ENCODE measurements at places on chromosomes 3 and 15.

- no peak for DNase-seq
These were observed 1.3 kb upstream of the KLHL40 start for GRCh38 chr3:42683875-42684598.

DNA sequence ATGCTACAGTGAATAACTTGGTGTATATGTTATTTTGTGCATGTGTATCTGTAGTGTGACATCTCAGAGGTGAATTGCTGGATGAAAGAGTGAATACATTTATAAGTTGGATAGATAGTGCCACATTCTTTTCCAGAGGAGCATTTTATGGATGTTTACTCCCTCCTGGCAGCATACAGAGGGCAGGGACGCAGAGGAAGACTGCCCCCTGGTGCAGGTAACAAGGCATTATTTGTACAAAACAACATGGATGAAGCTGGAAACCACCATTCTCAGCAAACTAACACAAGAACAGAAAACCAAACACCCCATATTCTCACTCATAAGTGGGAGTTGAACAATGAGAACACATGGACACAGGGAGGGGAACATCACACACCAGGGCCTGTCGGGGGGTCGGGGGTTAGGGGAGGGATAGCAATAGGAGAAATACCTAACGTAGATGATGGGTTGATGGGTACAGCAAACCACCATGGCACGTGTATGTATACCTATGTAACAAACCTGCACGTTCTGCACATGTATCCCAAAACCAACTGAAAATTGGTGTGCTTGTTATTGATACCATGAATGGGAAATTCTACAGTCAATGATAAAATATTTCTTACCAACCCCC is 57.9 kb upstream of the CTXND1 start:
- DNase-seq: no peak

- DNase-seq: no peak
These were observed 237.5 kb upstream of the ROPN1 start for GRCh38 chr3:124229420-124229819.

DNA sequence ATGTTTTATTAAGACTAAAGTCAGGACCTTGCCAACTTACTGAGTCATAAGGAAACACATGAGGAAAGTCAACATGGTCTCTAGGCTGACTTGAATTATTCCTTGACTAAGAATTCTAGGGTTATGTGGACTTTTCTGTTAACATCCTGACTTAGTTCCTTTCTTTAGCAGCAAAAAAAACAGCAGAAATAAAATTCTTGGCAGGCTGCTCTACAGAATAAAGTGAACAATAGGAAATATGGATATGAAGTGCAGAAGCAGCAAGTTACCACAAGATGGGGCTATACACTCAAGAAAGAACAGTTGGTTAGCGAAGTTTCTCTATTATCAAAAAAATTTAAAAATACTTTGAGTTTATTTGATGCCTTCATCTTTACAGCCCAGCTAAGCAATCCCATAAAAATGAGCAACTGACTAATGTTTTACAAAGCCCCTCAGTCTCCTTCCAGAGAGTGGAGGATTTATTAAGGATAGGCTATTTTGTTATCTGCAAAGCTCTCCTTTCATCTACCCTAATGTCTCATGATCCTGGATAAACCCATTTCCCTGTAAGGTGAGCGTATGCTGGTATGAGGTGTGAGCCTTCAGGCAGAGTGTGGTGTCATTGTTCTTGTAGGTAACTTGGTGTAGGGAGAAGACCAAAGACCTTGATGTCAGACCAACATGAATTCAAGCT is 23.1 kb upstream of the MCCC1 start:
- no peak for DNase-seq

GRCh38 chr15:68552773-68553172 is 26.0 kb upstream of the CORO2B start:
- DNase-seq: no peak
